ENCODE measurements at places on chromosomes 16 and 17. TPM values are rescaled to one million over a fixed set of nuclear protein-coding genes. Genes with fewer than 3 reads are reported as not detected.
A peak's percentile ranks its signal among the peaks of the same experiment; 100 is the strongest.

DNA sequence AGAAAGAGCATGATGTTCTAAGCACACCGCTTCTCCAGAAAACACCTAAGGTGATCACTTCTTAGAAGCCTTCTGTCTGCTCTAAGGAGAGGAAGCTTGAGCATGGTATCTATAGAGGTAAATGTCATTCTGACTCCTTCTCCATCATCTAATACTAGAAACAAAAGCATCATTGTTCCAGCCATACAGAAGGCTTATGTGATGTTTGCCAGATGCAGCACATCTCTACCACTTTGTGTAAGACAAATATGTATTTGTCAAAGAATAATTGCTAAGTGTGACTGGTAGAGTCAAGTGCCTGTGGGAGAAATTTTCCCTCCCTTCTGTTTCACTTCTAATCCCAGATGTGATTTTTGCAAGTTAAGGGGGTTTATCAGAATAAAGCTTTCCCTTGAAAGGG is 217.1 kb downstream of the HS3ST3A1 start:
- H3K36me3 ChIP-seq, result no peaks in the 10 kb centered on the region
- no peaks in the 10 kb centered on the region for H3K27me3 ChIP-seq
- H3K4me3 ChIP-seq, result no peak overlapping the region
- H3K27ac ChIP-seq, result no peak overlapping the region
- no peak for DNase-seq
- no peaks in the 10 kb centered on the region for H3K4me1 ChIP-seq

DNA sequence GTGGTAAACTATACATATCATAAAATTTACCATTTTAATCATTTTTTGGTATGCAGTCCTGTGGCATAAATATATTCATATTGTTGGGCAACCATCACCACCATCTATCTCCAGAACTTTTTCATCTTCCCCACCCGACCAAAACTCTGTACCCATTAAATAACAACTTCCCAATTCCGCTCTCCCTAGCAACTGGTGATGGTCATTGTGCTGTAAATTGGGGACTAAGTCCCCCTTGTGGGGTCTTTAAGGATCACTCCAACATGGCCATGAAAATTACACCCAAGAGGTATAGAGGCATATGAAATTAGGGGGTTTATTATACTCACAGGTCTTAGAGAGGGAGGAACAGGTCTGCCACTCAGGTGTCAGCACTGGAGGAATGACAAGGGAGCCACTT is 57.4 kb upstream of the NKD1 start:
- H3K4me3 ChIP-seq, result no peak overlapping the region
- DNase-seq, result no peak
- peaks cover under 1% of the 10 kb centered on the region for H3K36me3 ChIP-seq
- peaks cover 4% of the 10 kb centered on the region for H3K27me3 ChIP-seq
- H3K4me1 ChIP-seq, result no peaks in the 10 kb centered on the region

GAS7 gene
- 2.0 TPM for total RNA-seq

GRCh38 chr17:64084940-64085649 is 44.8 kb downstream of the ERN1 start:
- H3K36me3 ChIP-seq, result no peaks in the 10 kb centered on the region
- peaks cover 13% of the 10 kb centered on the region for H3K4me1 ChIP-seq
- H3K27me3 ChIP-seq, result no peaks in the 10 kb centered on the region
- H3K27ac ChIP-seq, result no peak overlapping the region
- H3K4me3 ChIP-seq, result no peak overlapping the region

DNA sequence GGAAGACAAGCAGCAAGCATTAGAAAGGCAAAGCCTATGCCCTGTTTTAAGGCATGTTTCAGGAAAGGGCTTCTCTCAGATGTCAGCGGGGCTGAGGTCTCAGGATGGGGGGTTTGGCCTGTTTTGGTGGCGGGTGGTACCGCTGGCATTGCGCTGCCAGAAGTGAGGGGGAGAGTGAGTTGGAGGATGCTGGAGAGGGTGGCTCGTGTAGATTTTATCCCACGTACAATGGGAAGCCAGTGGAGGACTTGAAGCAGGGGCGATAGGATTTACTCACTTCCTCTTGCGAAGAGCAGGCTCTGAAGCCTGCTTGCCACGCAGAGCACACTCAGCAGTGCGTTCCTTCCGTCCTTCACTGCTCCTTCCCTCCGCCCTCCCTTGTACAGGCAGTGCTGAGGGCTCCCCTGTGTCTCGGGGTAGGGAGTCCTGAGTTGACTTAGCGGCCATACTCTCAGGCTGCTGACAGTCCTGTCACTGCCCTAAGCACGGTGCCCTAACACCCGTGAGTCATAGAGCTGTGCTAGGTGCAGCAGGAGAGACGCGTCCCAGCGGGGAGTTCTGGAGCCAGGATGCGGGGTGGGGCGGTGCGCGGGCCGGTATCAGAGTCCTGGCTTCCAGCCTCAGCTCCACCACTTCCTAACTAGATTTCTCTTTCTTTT is 113.1 kb downstream of the SNX29 start:
- peak; percentile 28 for DNase-seq
- peak overlapping the region; percentile 50 for H3K4me3 ChIP-seq
- H3K4me1 ChIP-seq, result peaks cover 17% of the 10 kb centered on the region
- H3K36me3 ChIP-seq, result no peaks in the 10 kb centered on the region
- H3K27ac ChIP-seq, result no peak overlapping the region

DNA sequence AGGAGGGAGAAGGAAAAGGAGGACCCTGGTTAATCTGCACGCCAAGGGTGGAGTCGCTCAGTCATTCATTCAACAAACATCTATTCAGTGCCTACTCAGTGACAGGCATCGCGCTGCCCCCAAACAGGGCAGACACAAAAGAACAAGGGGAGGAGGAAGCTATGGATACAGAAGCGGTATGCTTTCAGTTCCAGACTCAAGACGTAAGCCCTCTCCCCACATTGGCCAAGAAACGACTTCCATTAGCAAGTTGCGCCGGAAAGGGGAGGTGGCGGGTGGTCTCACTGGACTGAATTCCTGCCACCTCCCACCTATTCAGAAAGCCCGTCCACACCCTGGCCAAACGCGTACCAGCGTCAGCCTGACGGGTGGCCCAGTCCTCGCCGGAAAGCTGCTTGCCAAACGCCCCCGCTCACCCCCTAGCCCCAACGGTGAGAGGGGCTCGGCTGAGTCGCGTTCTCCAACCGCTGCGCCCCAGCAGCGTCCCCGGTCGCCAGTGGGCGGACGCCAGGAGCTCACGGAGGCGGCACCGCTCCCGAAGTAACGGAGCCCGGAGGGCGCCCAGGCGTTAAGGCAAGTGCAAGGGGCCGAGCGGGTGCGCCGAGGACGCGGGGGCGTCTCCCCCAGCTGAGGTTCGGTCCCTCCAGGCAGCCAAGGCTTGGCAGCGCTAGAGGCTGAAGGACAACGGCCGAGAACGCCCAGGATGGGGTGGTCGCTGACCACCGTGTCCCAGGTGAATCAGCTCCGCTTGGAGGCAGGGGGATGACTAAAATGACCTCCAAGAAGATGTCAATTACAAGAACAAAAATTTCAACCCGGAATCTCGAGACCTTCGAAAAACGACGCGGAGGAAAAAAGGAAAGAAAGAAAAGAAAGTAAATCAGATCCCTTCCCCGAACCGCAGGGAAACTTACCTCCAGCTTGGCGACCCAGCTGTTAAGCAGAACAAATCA is 470.7 kb downstream of the SOX9 start:
- peak overlapping the region; percentile 97 for H3K4me3 ChIP-seq
- peaks cover 9% of the 10 kb centered on the region for H3K27me3 ChIP-seq
- peaks cover 4% of the 10 kb centered on the region for H3K36me3 ChIP-seq
- peaks cover 14% of the 10 kb centered on the region for H3K4me1 ChIP-seq

DNA sequence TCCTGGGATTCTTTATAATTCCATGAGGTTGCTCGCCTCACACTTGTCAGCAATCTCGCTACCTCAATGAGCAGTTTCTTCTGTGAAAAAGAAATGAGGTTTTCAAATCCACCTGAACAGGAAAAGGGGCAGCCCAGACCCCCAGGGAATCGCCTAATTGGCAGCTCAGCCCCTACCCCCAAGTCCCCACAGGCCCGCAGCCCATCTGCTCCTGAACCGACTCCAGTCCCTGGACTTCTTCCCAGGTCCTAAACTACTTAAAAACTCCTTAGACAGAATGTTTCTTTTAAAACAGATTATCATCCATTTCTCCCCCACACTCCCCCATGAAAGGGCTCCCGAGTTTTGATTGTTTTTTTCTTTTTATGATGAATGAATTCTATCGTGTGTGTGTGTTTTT is 89.8 kb downstream of the PMP22 start:
- peaks cover 7% of the 10 kb centered on the region for H3K36me3 ChIP-seq
- H3K4me1 ChIP-seq, result peaks cover 42% of the 10 kb centered on the region
- peak overlapping the region; percentile 39 for H3K4me3 ChIP-seq
- peaks cover 3% of the 10 kb centered on the region for H3K27me3 ChIP-seq
- DNase-seq, result peak; percentile 81
- peak overlapping the region; percentile 20 for H3K27ac ChIP-seq

USP31 gene
- total RNA-seq, result 21.8 TPM

LGALS9B gene
- total RNA-seq, result not detected
